Vagina (tissue), 2 donors: ENCODE measurements at places on chromosomes 1 and 21. TPM values are rescaled to one million over a fixed set of nuclear protein-coding genes. Genes with fewer than 3 reads are reported as not detected.

The CAPZB gene
- total RNA-seq = 152 TPM

DNA sequence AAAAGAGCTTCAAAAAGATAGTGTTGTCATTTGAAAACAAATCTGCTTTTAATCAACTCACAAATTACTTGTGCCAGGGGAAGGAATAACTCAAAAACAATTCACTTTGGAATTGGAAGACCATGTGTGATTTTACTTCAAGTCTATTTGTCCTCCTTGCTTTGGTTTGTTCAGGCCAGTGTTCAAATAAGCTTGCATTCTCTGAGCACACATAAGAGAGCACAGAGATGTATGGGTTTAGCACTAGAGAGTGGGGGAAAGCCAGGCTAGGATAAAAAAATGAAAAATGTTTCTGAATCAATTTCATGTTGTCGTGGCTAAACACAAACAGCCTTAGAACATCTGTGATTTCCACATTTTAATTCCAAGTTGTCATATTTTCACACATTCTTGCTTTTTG, 325.7 kb upstream of the LYPLAL1 start:
- no peaks in the 10 kb centered on the region for H3K4me1 ChIP-seq
- H3K27ac ChIP-seq = no peak overlapping the region
- no peaks in the 10 kb centered on the region for H3K27me3 ChIP-seq

The VSIG8 gene
- not detected for total RNA-seq

DNA sequence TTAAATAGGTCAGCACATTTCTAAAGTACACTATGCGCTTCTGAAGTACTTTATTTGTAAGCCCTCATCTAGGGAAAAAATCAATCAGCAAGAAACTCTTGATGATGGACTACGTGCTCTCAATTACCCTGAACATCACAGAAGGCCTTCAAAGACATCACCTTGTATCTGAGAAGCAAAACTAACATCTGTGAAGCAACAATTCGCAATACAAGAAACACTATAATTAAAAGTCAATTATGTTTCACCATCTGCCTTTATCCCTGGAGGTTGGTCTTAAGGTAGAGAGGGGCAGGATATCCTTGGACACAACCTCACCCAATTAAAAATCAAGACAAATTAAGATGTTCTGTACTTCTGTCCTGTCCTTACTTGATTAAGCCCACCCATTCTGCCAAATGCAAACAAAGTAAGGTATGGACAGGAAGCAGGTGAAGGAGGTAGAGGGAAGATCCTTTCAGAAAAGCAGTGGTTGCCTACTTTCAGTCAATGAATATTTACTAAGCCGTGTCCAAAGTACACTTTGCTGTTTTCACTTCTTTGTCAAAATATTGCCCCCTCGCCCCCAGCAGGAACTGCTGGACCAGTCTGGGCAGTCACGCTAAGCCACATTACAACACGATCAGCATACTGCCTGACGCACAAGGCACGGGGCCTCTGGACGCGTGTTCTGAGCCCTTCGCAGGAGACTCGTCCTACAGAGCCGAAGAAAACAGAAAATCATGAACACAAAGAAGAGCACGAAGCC, 887 bp downstream of the SLC19A2 start:
- H3K4me1 ChIP-seq = peaks cover 38% of the 10 kb centered on the region
- H3K27me3 ChIP-seq = no peaks in the 10 kb centered on the region
- DNase-seq = no peak
- peak overlapping the region; percentile 97 for H3K27ac ChIP-seq
- H3K36me3 ChIP-seq = no peaks in the 10 kb centered on the region
